BJ (cell line): ENCODE measurements at places on chromosomes 3 and 15. TPM values are rescaled to one million over a fixed set of nuclear protein-coding genes. Genes with fewer than 3 reads are reported as not detected.

The GPR176 gene
- polyA plus RNA-seq, result 241 and 319 TPM in 2 replicates

The PRSS50 gene
- not detected in 2 replicates for polyA plus RNA-seq

The EHHADH gene
- polyA plus RNA-seq, result 5.2 and 6.0 TPM in 2 replicates

The PLXND1 gene
- 84.6 and 128 TPM in 2 replicates for polyA plus RNA-seq

The ONECUT1 gene
- not detected in 2 replicates for polyA plus RNA-seq
